ENCODE measurements at places on chromosomes 16 and 17.
A peak's percentile ranks its signal among the peaks of the same experiment; 100 is the strongest.

DNA sequence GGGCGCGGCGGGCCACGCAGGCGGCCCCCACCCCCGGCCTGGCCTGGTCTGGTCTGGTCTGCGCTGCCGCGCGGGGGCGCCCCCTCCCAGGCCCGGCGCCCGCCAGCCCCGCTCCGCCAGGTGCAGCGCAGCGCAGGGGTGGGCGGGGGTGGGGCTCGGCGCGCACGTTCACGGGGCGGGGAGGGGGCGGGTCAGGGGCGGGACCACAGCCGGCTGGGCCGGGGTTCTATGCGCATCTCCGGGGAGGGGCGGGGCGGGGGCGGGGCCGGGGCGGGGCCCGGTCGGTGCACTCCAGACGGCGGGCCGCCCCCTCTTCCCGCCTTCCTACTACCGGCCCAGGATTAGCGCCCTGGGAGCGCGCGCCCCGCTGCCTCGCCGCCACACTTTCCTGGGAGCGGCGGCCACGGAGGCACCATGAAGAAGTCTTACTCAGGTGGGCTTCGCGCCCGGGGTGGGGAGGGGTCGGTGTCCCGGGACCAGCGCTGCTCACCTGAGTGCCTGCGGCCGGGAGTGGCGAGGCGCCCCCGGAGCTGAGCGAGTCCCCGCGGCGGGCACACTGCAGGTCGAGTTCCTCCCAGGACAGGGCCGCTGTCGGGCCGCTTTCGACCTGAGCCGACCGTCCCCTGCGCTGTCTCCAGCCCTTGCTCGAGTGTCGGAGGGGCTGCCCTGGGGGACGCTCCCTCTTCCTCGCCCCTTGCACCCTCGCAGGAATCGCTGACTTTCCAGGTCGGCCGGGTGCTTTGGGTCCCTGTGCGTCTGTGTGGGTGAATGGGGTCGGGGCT is 140.5 kb downstream of the SEC14L1 start:
- DNase-seq, result no peak

- DNase-seq, result peak; percentile 13
These were observed 24.0 kb upstream of the SSTR5 start for GRCh38 chr16:1048442-1049112.

- DNase-seq, result no peak
These were observed 120.4 kb upstream of the C17orf78 start for GRCh38 chr17:37255432-37255831.

- no peak for DNase-seq
These were observed 4.7 kb downstream of the DNAH17 start for GRCh38 chr17:78572239-78573205.

GRCh38 chr16:47778106-47778801 is 317.1 kb downstream of the PHKB start:
- no peak for DNase-seq

DNA sequence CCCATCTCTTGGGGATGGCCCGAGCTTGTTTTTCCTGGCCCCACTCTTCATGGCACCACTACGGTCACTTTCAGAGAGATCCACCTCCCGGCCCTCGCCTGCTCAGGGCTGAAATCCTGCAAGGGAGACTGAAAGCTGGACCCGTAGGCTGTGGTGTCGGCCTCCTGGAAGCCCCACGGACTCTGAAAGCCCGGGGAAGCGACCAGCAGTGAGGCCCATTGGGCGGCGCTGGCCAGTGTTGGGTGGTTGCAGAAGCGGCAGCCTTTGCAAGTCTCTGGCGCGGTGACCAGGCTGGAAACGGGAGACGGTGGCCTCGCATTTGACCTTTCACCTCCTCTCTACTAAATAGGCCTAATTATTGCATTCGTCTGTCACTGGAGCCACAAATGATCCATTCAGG is 186.0 kb upstream of the FOXF1 start:
- DNase-seq, result no peak

DNA sequence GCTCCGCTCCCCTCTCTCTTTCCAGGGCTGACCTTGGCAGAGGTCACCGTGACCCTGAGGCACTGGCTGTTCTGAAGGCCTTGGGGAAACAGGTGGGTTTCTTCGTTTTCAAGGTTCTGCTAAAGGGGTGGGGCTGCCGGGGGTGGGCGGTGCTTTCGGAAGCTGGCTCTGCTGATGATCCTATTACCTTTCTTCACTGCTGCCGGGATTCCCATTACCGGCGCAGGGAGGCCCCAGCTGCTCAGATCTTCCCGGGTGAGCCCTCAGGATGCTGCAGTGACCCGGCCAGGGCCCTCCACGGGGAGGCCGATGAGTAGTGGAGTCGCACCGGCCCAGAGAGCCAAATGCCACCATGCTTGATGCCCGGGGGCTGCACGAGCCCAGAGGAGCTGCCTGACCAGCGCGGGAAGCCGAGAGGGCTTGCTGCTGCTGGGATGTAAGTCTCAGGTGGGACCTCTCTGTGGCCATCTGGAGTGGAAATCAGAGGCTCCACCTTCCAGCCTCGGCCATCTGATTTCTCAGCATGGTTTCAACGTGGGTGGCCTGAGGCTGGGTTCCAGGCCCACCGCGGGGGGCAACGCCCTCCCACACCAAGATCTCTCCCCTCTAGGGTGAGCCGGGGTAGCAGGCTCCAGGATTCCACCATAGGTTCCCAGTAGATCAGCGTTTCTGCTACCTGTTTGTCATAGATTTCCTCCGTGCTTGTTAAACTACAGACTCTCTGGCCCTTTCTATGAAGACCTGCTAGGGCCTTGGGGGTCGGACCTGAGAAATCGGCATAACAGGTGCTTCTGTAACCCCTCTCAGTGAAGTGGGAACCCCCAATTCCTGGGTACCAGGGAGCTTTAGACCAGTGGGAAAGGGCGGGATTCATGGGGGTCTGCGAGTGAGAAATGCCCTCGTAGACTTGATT is 21.6 kb upstream of the ADCY7 start:
- DNase-seq, result no peak

DNA sequence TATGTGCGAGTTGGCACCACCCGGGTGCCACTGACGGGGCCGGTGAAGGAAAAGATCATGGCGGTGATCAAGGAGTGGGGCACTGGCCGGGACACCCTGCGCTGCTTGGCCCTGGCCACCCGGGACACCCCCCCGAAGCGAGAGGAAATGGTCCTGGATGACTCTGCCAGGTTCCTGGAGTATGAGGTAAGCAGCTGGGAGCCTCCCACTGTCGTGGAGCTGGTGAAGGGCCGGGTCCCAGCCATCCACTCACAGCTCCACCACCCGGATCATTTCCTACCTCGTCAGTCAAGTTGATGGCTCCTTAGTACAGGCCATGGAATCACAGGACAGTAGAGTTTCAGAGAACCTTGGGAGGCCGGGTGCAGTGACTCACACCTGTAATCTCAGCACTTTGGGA is 20.0 kb downstream of the ATP2A1 start:
- DNase-seq, result no peak

DNA sequence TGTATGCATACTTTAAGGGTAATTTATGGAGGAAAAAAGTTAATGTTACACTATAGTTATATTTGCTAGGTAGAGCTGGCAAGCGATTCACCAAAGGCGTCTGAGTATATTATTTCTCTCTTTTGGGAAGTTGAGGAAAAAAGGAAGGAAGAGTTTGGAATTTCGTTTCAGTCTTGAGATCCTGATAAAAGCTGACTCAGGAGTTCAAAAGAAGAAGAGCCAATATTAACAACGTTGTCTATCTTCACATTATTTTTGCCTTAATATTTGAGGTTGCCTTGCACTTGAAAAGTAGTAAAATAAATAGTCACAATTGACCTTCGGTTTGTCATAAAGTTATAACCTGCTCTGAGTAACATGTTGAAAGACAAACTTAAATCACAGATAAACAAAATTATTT is 888.6 kb downstream of the KCNJ2 start:
- no peak for DNase-seq

DNA sequence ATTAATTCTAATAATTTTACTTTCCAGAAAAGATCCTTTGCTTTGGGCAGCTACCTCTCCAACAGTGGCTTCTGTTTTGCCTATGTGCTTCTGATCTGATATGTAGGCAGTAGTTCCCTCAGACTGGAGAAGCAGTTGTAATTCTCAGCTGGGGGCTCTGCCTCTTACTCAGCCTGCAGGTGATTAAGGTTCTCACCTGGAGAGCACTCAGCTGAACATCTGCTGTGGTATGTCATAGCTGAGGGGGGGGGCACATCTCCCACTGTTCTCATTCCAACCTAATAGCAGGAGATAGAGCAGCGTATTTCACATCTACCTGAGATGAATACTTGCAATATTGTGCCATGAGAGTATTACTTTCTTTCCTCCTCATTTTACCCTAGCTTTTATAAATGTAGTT is 511.9 kb upstream of the CDH8 start:
- DNase-seq, result no peak

GRCh38 chr17:82696916-82697807 is 1.3 kb downstream of the RAB40B start:
- DNase-seq, result no peak

DNA sequence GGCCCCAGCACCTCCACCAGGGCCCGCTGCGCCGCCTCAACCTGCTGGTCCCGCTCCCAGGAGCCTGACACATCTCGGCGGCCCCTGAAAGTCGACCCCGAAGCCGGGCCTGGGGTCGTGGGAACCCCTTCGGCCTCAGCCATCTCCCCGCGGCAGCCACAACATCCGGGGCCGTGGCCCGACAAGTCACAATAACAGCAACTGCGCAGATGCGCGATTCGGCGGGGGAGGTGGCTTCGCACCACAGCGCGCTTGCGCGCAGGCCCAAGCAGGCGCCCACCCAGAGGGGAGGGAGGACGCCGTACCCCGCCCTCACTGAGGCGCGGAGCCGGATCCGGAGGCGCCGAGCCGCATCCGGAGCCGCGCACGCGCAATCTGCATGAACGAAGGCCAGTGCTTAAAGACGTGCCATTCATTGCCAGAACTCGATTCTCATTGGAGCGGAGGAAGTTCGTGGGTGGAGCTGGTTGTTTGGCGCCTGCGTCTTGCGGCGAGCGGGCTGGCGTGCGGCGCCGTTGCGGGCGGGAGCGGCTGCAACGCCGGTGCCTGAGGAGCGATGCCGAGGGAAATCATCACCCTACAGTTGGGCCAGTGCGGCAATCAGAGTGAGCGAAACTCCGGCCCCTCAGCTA is at the start of the genes RETREG3 and TUBG1:
RETREG3 (minus strand) TSS at position 193 of the 632 bp plus-strand sequence; CDS start at position 143, 50 bp downstream.
TUBG1 (plus strand) TSS at position 502 of the 632 bp plus-strand sequence; CDS start at position 557, 55 bp downstream.
- peak; percentile 99 for DNase-seq

GRCh38 chr17:81404558-81405165 is 9.4 kb downstream of the BAHCC1 start:
- DNase-seq, result no peak

GRCh38 chr16:5461141-5461540 is 363.5 kb upstream of the EEF2KMT start:
- no peak for DNase-seq

GRCh38 chr17:44549686-44550085 is 7.6 kb upstream of the FZD2 start:
- DNase-seq, result no peak

GRCh38 chr16:29903590-29903989 is 3.3 kb downstream of the ASPHD1 start:
- no peak for DNase-seq

- DNase-seq, result peak; percentile 18
These were observed 12.1 kb upstream of the USP36 start for GRCh38 chr17:78852709-78853121.

- peak; percentile 35 for DNase-seq
These were observed 39.9 kb upstream of the BCO1 start for GRCh38 chr16:81198635-81199034.

- DNase-seq, result peak; percentile 51
These were observed 86.8 kb downstream of the MSI2 start for GRCh38 chr17:57342963-57343589.

GRCh38 chr16:66093191-66093590 is 273.3 kb upstream of the CDH5 start:
- no peak for DNase-seq

- DNase-seq, result no peak
These were observed 452.2 kb downstream of the KCNJ2 start for GRCh38 chr17:70621566-70621965.

GRCh38 chr16:3158026-3158509 is 23.2 kb downstream of the ZNF213 start:
- no peak for DNase-seq

DNA sequence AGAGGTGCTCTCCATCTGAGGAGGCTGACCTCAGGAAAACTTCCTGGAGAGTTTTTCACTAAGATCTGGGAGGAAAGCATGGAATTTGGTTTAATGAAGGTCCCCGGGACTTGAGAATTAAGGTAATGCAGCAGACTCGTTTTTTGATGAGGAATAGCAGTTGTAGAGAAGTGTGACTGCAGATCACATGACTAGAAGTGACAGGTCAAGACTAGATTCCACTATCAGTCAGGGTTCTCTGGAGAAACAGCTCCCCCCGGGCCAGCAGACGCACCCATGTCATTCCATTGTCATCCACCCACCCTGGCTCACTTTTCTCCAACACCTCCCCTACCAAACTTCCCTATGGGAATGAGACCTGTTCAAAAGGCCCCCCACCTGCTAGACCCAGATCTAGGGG is 1.9 kb upstream of the DHRS13 start:
- peak; percentile 42 for DNase-seq

DNA sequence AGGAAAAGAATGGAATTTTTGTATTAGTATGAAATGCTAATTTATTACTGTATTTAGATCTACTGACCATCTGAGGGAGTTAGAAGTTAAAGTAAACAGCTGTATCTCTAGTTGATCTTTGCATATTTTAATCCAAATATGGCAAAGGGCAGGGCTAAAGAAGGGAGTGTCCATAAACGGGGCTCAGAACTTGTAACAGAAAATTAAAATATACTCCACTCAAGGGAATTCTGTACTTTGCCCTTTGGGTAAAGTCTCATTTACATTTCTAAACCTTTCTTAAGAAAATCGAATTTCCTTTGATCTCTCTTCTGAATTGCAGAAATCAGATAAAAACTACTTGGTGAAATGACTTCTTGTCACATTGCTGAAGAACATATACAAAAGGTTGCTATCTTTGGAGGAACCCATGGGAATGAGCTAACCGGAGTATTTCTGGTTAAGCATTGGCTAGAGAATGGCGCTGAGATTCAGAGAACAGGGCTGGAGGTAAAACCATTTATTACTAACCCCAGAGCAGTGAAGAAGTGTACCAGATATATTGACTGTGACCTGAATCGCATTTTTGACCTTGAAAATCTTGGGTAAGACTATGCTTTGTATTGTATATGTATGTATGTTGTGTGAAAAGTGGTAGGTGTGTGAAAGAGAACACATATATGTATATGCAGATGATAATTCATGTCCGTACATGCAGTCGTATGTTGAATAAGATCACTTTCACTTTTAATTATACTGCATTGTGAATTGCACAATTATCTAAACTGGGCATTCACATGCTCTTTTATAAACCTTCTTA is at the start of gene ASPA:
ASPA (plus strand) TSS at position 186 of the 799 bp plus-strand sequence; CDS start at position 349, 163 bp downstream.
- peak; percentile 64 for DNase-seq

GRCh38 chr16:12436201-12436657 is 367.5 kb downstream of the CPPED1 start:
- no peak for DNase-seq

DNA sequence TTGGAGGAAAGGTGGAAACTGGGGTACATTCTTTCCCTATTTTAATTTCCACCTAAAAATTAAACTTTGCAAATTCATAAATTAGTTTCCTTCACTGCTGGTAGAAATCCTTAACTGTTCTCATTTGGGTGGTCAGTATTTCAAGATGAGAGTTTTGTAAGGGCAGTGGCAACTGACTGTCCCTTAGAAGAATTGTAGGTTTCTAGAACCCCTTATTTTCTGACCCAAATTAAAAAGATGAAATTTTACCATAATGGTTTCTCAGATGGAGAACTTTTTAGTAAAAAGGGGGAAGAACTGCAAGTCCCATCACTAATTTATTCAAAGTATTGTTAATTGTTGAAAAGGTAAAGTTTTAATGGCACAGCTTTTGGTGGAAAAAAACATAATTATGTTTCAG is 5.6 kb downstream of the IGF2BP1 start:
- DNase-seq, result no peak

Measured in OCI-M1 (cell line).